Right hindlimb (tissue), 1 donor: ENCODE measurements at places on chromosomes 11 and 22.
A peak's percentile ranks its signal among the peaks of the same experiment; 100 is the strongest.

DNA sequence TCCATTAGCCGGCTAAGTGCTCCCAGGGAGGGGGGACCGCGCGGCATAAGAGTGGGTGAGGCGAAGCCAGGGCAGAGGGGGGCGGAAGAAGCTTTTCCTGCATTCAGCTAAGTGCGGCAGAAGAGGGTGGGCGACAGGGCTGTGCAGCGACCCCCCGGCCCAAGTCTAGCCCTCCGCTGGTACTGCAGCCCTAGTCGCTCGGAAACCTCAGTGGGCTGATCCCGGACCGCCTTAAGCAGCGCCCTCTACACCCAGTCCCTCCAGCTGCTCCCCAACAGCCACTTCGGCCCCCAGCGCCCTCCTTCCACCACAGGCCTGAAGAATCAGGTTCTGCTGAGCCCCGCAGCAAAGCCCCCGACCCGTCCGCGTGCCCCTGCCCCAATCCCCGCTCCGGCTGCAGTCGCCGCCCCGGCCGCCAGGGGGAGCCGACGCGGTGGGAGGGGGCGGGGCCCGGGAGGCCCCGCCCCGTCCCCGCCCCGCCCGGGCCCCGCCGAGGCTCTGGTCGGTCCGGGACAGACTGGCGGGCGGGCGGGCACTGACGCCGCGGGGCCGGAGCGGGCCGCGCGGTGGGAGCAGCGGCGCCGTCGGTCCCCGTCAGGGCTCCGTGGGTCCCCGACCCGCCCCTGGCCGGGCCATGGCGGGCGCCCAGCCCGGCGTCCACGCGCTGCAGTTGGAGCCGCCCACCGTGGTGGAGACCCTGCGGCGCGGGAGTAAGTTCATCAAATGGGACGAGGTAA is at the start of gene PLCB3:
Gene PLCB3, plus strand, starts transcription at position 515 of the 737 bp plus-strand sequence. Its CDS starts 120 bp downstream, at position 635.
- no peak for DNase-seq

DNA sequence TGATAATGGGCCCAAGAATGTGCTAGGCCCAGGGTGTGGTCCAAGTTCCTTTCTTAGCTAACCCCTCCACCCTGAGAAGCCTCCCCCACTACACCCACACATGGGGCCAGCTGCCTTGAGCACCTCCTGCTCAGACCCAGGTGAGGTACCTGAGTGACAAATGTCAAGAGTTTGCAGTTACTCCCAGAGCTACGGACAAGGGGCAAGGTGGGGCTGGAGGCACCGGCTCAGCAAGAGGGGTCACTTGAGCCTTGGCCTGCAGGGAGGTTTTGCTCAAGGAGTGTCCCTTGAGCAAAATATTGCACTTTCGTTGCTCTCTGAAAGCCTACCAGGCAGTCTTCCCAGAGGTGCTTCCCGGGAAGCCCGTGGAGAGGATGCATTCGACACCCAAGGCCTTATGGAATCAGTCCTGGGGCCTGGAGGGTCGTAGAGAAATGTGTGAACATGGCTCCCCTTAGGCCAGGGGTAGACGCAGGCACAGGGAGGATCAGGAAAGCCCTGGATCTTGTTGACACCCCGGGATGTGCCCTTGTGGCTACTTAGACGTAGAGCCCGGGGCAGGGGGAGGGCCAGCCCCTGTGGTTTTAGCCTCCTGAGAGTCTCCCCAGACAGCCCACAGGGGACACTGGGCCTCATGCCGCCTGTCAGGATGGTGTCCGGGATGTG is 114.2 kb downstream of the KCNQ1 start:
- peak; percentile 27 for DNase-seq

DNA sequence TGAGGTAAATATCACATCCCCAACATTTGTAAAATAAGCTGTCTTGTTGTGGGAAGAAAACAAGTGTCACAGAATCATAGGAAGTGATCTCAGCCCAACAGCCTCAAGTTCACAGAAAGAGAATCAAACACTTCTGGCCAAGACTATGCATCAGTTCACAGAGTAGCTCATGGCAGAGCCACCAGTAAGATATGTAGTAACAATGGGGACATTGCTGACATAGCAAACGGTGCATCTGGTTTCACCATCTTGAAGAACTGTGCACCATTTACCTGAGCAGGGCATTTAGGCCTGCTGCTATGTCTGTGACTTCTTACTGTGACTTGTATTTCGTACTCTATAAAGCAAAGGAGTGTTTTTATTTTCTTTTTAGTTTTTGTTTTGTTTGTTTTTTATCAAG is 585.3 kb upstream of the FAT3 start:
- no peak for DNase-seq

DNA sequence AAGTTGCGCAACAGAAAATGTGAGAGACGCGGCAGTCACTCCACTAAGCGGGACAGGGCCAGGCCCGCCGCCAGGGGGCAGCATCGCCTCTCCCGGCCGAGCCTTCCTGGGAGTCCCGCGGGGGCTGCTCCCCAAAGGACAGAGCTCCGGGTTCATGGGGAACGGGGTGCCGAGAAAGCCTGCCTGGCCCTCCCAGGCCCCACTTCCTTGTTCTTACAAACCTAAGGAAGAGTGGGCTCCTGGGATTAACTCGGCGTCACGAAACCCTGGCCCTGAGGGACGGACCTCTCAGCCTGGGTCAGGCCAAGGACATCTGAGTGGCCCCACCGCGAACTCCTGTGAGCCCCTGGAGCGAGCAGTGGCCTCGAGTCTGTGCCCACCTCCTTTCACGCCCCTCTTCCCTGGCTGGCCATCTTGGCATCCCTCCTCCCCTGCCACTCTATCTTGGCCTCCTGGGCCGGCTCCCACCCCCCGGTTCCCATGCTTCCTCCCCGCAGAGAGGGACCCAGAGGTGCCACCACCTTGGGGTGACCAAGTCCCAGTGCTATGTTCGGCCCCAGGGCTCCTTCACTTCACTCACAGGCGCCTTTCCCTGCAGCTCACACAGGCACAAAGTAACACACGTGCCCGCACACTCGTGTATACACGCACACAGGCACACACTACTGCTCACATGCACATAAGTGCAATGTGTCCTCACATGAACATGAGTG is 99.9 kb upstream of the FGF3 start:
- DNase-seq, result peak; percentile 77

DNA sequence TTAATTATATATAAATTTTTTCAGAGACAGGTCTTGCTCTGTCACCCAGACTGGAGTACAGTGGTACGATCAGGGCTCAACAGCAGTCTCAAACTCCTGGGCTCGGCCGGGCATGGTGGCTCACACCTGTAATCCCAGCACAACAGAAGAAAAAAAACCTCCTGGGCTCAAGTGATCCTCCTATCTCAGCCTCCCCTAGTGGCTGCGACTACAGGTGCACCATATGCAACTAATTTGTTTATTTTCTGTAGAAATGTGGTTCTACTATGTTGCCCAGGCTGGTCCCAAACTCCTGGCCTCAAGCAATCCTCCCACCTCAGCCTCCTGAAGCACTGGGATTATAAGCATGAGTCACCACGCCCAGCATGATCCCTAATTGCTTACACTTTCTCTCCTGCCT is 56.1 kb upstream of the SLC35C1 start:
- DNase-seq, result no peak

GRCh38 chr22:33163815-33164214 is 105.6 kb upstream of the SYN3 start:
- DNase-seq, result no peak

DNA sequence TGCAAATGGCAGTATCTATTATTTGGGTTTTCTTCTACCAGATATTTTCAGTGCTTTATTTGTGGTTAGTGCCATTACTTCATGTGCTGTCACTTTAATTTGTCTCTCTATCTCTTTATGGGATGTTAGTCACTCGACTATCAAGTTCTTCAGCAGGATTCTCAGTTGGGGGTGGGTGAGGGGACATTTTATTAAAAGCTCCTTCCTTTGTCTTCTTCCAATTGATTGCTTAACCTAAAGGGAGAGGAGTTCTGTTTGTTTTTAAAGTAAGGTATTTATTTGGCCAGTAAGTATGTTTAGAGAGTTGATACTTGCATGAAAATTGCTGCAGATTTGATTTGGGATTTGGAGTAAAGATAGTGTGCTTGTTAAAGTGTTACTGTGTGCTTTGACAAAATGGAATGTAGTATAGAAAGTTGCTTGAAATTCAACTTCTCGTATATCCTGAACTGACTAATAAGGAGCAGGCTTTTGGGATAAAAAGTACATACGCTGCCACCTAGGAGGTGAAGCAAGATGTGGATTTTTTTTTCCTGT is 10.3 kb downstream of the YAP1 start:
- no peak for DNase-seq

- DNase-seq, result no peak
Measured at GRCh38 chr11:102254047-102254446, 63.2 kb upstream of the BIRC3 start.

DNA sequence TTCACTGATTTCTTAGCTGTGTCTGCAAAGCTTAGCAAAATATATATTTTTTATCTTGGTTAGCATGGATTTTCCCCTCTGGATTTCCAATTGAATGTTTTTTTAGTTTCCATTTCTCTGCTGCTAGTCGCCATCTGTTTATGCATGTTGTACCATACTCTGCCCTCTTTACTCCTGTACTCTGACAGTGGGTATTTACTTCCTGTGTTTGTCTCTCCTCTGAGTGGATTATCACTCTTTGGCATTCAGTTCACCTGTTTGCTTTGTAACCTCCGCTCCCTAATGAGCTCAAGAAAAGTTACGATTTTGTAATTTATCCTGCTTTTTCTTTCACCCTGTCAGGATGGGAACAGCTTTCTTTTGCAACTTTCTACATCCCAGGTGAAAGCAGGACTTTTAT is 59.1 kb downstream of the PDHX start:
- DNase-seq, result no peak

DNA sequence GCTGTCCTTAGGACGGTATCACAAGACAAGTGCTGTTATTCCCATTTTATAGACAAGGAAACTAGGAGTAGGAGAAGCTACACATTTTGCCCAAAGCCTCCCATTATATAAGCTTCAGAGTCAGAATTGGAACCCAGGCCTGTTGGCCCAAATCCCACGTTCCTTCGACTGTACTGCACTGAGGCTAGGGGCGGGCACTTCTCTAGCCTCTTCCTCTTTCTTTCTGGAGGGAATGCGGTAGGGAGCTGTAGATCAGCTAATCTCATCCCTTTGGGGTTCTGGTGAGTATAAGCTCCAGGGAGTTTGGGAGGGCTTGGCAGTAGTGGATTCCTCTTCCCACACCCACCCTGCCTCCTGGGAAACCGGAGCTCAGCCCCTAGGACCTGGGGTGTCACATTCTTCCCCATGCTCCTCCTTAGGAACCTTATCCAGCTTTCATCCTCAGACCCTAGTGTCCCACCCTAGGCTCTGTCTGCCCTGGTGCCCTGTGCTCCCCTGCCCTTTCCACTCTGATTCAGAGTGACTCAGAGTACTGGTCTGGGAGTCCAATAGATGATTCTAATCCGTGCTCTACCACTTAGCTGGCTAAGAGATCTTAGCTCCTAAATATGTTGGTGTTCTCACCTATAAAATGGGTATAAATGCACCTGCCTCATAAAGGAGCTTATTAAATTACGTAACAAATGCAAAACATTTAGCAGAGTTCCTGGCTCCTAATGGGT is 29.3 kb downstream of the PHLDB1 start:
- DNase-seq, result no peak

GRCh38 chr22:47558828-47559700 is 796.6 kb downstream of the TBC1D22A start:
- DNase-seq, result no peak

- peak; percentile 42 for DNase-seq
Measured at GRCh38 chr11:83070044-83070701, 1.5 kb downstream of the RAB30 start.
